ENCODE measurements at places on chromosomes 3 and 15. TPM values are rescaled to one million over a fixed set of nuclear protein-coding genes. Genes with fewer than 3 reads are reported as not detected.
A peak's percentile ranks its signal among the peaks of the same experiment; 100 is the strongest.

DNA sequence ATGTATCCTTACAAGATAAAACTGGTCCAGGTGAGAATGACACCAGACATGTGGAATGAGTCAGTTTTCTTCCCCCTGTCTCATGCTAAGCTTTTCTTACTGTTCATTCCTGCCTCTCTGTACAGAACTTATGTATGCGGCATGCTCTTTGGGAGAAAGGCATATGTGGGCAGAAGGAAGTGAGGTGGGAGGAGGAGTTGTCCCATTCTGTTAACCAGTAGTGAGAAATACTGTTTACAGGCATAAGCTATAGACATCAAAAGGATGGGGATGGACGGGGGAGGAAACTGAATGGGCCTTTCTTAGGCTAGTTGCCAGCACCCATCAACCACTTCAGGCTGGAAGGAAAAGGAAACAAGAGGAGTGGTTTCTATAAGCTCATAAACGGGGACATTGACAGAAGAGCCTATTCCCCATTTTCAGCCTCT is 143.6 kb upstream of the BHLHE40 start:
- no peaks in the 10 kb centered on the region for H3K27me3 ChIP-seq
- H3K4me1 ChIP-seq, result peaks cover 4% of the 10 kb centered on the region
- no peak overlapping the region for H3K27ac ChIP-seq
- DNase-seq, result no peak

DNA sequence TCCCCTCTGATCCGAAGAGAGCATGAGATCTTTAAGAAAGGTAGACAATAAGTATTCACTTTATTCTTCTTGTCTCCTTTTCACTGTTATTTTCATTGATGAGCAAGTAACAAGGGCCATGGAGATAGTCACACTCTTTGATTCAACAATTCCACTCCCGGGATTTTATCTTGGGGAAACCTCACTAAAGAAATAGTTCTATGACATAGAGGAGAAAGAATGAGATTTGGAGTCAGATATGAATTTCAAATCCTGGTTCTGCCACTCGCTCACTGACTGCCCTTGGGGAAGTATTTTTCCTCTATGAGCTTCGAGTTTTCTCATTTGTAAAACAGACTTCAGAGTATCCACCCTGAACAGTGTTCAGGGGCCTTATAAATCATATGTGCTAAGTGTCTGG is 514.6 kb downstream of the NLGN1 start:
- no peaks in the 10 kb centered on the region for H3K27me3 ChIP-seq
- no peak overlapping the region for H3K27ac ChIP-seq
- H3K4me3 ChIP-seq, result no peak overlapping the region
- no peaks in the 10 kb centered on the region for H3K36me3 ChIP-seq

DNA sequence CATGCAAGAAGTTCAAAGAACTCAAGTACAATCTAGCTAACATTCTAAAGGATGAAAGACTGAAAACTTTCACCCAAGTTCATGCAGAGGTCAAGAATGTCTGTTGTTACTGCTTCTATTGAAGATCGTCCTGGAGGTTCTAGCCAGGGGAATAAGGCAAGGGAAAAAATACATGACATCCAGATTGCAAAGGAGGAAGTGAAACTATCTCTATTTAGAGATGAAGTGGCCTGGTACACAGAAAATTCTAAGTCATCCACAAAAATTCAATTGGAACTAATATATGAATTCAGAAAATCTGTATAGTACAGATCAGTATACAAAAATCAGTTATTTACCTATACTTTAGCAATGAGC is 693.0 kb downstream of the NR2F2 start:
- no peaks in the 10 kb centered on the region for H3K4me1 ChIP-seq
- H3K4me3 ChIP-seq, result no peak overlapping the region
- no peaks in the 10 kb centered on the region for H3K36me3 ChIP-seq

- no peaks in the 10 kb centered on the region for H3K4me1 ChIP-seq
- H3K4me3 ChIP-seq, result no peak overlapping the region
- H3K36me3 ChIP-seq, result no peaks in the 10 kb centered on the region
Observed at GRCh38 chr3:179093807-179094206, 22.2 kb upstream of the ZMAT3 start.

DNA sequence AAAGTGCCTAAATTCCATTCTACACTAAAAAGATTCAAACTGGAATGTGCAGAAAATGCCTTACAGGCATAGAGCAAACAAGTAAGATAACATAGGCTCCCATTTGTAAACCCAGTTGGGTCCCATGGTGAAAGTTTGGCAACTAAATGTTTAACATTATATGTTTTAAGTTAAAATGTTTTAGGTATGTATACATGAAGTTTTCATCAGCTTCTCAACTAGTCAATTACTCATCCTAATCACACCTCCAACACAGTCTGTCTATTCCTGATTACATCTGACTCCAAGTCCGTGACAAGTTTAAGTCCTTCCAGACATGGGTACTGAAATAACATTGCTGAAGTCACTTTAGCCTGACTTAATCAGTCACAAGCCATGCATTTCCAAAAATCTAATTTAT is 25.0 kb downstream of the MYLK start:
- H3K4me1 ChIP-seq, result no peaks in the 10 kb centered on the region
- H3K27ac ChIP-seq, result no peak overlapping the region
- H3K27me3 ChIP-seq, result no peaks in the 10 kb centered on the region

- no peaks in the 10 kb centered on the region for H3K27me3 ChIP-seq
- no peaks in the 10 kb centered on the region for H3K4me1 ChIP-seq
- H3K36me3 ChIP-seq, result no peaks in the 10 kb centered on the region
- H3K4me3 ChIP-seq, result no peak overlapping the region
- no peak for DNase-seq
Observed at GRCh38 chr15:77798847-77799246, 166.1 kb upstream of the LINGO1 start.

DNA sequence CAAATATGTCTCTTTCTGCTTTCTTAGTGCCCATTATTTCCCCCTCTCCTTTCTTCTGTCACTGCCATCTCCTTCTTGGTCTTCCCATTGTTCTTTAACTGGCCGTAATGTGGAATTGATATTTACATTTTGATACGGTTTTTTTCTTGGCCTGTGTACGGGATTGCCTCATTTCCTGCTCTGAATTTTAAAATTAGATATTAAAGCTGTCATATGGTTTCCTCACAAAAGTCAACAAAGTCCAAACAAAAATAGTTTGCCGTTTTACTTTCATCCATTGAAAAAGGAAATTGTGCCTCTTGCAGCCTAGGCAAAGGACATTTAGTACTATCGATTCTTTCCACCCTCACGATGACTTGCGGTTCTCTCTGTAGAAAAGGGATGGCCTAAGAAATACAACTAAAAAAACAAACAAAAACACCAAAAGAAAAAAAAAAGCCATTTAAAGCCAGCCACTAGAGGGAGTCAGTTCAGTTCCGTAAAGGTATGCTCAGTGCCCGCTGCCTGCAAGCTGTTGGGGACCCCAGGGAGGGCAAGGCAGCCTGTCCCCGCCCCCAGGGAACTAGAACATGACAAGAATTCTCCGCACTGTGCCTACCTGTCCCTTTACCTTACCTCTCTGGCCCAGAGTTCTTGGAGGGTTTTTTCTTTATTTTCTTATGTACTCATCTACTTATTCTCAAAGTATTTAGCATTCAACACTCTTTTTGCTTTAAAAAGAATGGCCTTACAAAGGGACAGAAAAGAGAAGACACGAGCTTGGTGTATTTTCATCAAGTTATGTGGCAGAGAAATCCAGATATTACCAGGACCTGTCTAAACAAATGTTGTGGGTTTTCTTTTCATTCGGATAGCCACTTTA is 30.0 kb upstream of the NR2E3 start:
- DNase-seq, result no peak
- no peaks in the 10 kb centered on the region for H3K36me3 ChIP-seq
- peaks cover 5% of the 10 kb centered on the region for H3K4me1 ChIP-seq
- peak overlapping the region; percentile 70 for H3K27ac ChIP-seq

DNA sequence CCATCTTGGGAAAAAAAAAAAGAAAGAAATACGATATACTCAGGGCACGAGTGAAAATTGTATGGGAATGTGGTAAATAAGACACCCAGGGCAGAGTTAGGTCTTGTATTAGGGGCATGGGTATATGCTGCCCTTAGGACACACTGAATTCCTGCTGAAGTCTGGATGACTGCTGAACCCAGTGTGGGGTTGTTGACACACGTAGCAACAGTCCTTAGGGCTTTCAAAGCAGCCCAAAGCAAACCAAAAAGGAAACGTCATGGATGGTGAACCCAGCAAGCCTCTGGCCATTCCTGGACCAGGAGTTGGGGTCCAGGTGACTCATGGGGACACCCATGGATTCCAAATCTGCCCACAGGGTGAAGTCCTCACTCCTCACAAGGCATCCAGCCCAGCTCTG is 27.1 kb upstream of the SEMA3F start:
- H3K27me3 ChIP-seq, result no peaks in the 10 kb centered on the region
- no peak overlapping the region for H3K27ac ChIP-seq
- no peak overlapping the region for H3K4me3 ChIP-seq

- peaks cover 6% of the 10 kb centered on the region for H3K36me3 ChIP-seq
- H3K4me1 ChIP-seq, result no peaks in the 10 kb centered on the region
- H3K27ac ChIP-seq, result no peak overlapping the region
- no peaks in the 10 kb centered on the region for H3K27me3 ChIP-seq
- no peak overlapping the region for H3K4me3 ChIP-seq
Observed at GRCh38 chr3:114034211-114034610, 22.1 kb downstream of the CCDC191 start.

GRCh38 chr3:71172951-71173350 is 410.6 kb downstream of the FOXP1 start:
- no peak overlapping the region for H3K27ac ChIP-seq
- H3K27me3 ChIP-seq, result no peaks in the 10 kb centered on the region
- no peak for DNase-seq
- no peaks in the 10 kb centered on the region for H3K4me1 ChIP-seq

DNA sequence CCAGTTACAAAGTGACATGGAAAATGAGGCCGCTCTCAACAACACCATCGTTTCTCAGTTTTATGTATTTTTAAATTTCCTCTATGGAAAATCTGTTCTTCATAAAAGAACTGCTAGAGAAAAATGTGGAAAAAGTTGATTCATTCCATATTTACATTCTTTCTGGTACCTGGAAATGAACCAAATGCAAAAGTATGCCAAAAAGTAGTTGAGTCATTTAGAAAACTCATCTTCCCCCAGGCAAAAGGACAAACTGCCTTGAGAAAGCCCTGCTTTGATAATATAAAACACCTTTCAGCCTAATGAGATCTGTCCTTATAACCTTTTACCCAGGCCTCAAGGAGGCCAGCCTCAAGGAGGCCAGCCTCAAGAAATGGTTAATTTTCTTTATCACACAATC is 283.0 kb upstream of the VEPH1 start:
- no peaks in the 10 kb centered on the region for H3K27me3 ChIP-seq
- H3K4me1 ChIP-seq, result no peaks in the 10 kb centered on the region
- H3K4me3 ChIP-seq, result no peak overlapping the region
- H3K27ac ChIP-seq, result no peak overlapping the region
- H3K36me3 ChIP-seq, result no peaks in the 10 kb centered on the region
- no peak for DNase-seq

DNA sequence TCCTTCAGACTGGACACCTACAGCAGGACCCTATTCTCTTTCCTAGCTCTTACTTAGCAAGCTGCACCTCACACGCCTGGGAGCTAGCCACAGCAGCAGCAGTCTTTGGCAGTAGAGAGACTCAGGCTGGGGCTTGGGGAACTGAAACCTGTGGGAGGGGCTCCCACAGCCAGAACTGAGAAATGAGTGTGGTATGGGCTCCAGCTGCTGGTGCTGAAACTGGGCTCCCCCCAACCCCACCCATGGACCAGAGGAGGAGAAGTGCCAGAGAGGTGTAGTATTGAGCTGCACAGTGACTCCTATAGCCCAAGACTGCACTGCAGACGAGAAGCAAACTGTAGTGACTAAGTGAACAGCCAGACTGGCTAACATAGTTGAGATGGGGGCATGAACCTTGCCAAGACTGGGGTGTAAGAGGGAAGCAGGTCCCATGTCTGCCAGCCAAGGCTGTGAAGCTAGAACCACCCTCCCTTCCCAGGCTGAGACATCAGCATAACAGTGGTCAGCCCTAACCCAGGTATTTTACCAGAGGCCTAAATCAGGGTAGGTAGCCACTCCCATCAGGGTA is 62.5 kb downstream of the MYO5A start:
- no peak for DNase-seq
- H3K27me3 ChIP-seq, result no peaks in the 10 kb centered on the region
- H3K27ac ChIP-seq, result no peak overlapping the region
- no peak overlapping the region for H3K4me3 ChIP-seq
- H3K4me1 ChIP-seq, result no peaks in the 10 kb centered on the region

GRCh38 chr3:143483214-143483613 is 363.6 kb downstream of the CHST2 start:
- H3K27me3 ChIP-seq, result no peaks in the 10 kb centered on the region
- peaks cover 5% of the 10 kb centered on the region for H3K4me1 ChIP-seq
- H3K4me3 ChIP-seq, result no peak overlapping the region
- peak overlapping the region; percentile 44 for H3K27ac ChIP-seq
- no peak for DNase-seq
- no peaks in the 10 kb centered on the region for H3K36me3 ChIP-seq

DNA sequence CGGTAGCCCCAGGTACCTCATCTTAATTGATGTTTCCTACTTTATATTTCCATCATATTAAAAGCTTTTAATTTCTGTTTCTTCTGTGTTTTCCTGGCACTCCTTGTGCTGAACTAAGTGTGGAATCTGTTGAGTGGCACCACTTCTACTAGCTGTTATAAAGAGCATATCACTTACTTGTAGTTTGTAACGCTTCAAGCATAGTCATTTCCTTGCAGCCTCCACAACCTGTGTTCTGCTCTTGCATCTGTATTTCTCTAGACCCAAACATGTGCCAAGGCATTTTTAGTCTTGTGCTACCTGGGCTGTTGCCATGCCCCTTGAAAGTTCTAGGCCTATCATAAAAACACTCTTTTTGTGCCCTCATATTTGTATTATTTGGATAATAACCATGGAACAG is 16.0 kb downstream of the ZNF654 start:
- no peaks in the 10 kb centered on the region for H3K4me1 ChIP-seq
- H3K27ac ChIP-seq, result no peak overlapping the region
- no peak for DNase-seq

GRCh38 chr15:54011656-54012055 is 33.4 kb downstream of the UNC13C start:
- no peak overlapping the region for H3K27ac ChIP-seq
- no peak overlapping the region for H3K4me3 ChIP-seq
- H3K36me3 ChIP-seq, result no peaks in the 10 kb centered on the region
- H3K4me1 ChIP-seq, result no peaks in the 10 kb centered on the region
- no peaks in the 10 kb centered on the region for H3K27me3 ChIP-seq

CAMK2N2 gene
- 0.31 TPM for total RNA-seq

ARL6IP5 gene
- 138 TPM for total RNA-seq

NR1D2 gene
- total RNA-seq, result 49.3 TPM

IL16 gene
- 19.9 TPM for total RNA-seq

GLDN gene
- 4.0 TPM for total RNA-seq

Measured in kidney (tissue), 22 donors.